ENCODE measurements at places on chromosomes 6 and 20.

GRCh38 chr6:137223370-137224131, 4.4 kb upstream of the IFNGR1 start:
- no peak for DNase-seq

GRCh38 chr20:3787324-3788014, 929 bp upstream of the CENPB start:
- no peak for DNase-seq

DNA sequence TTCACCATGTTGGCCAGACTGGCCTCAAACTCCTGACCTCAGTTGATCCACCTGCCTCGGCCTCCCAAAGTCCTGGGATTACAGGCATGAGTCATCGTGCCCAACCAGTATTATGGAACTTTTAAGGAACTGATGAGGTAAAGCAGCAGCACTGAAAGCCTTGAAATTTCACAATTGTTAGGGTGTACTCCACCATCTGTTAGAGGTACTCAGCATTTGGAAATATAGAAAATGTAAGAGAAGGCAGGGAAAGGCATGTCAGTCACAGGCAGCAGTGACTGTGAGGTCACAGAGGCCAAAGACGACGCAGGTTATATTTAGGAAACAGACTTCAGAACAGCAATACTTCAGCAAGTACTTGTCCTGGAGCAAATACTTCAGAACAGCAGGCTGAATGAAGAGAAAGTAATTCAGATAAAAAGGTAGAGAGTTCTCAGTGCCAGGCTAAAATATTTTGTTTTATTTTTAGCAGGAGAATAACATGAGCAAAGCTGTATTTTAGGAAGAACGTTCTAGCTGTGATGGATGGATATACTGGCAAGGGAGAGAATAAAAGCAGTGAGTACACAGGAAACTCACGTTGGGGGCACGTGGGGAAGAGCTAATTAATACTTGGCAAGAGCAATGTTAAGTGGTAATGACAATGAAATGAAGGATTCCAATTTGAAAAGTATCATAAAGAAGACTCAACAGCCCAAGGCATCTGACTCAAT, 67.2 kb downstream of the DTNBP1 start:
- no peak for DNase-seq

- peak; percentile 55 for DNase-seq
Measured at GRCh38 chr6:16769986-16770376, 8.7 kb upstream of the ATXN1 start.

DNA sequence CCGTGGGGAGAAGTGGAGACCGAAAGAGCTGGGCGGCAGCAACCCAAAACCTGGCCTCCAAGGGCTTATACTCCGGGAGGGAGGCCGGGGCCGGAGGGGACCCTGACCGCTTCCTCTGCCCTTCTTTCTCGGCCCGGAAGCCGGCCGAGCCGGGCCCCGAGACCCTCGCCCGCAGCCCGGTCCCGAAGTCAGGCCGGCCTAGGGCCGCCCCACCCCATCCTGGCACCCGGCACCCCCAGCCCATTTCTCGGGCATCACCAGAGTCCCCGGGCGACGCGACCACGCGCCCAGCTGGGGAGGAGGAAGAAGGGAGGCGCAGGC, 572 bp upstream of the ZDHHC14 start:
- DNase-seq: no peak

- peak; percentile 75 for DNase-seq
Measured at GRCh38 chr6:37141281-37142049, 28.5 kb upstream of the PIM1 start.

DNA sequence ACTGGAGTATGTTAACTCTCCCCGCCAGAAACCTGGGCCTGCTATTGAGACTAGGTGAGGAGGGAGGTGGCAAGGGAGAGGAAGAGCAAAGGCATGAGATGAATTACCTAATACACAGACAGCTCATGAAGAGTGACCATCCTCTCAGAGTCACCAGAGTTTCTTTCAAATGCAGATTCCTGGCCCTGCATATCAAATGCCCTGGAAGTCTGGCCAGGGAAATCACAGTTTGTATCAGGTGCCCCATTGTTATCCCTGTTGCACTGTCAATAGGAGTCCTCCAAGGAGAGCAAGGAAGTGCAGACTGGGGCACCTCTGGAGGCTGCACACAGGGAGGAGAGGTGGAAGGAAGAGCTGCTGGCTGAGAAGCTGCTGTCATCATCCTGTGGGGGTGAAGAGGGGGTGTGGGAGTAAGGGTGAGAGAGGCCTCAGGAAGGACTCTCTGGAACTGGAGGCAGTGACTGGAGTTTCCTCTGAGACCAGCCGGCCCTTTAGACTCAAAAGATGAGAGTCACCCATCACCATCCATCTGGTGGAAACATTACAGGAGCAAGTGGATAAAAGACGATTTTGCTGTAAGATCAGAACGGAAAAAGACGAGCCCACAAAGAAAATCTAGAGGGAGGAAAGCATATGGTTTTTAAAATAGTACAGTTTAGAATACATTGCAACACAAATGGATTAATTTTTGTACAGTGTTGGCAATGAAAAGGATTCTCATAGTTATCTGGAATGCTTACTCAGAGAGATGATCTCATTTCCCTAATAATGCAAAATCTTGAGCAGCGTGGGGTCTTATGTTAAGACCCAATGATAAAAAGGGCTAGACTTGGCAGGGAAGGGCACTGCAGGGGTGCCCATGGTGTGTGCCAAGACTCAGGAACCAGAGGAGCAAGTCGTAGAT, 268.1 kb downstream of the UST start:
- DNase-seq: peak; percentile 44

DNA sequence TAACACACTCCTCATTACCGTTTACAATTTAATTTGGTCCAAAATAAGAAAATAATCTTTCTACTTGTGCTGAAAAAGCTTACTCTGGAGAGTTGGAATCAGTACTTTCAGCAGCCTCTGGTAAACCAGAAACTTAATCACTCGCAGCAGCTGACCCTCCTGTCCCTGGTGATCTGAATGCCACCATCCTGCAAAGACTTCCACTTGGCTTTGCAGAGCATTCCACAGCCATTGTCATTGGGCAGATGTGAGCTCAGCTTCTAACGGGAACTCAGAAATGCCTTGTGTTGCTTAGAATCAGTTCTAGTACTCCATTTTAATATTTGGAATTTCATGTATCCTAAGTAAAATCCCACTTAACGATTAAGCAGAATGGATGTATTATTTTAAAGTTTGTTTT, 59.7 kb downstream of the PHACTR1 start:
- DNase-seq: no peak

GRCh38 chr6:79422666-79423065, 114.6 kb downstream of the LCA5 start:
- no peak for DNase-seq

GRCh38 chr6:136987526-136987925, 57.2 kb downstream of the IL20RA start:
- DNase-seq: no peak

Data from fibroblast of the conjunctiva (primary cell).